ENCODE measurements at places on chromosomes 3 and 15.
A peak's percentile ranks its signal among the peaks of the same experiment; 100 is the strongest.

- DNase-seq = no peak
Observed at GRCh38 chr3:31219131-31219843, 313.4 kb upstream of the STT3B start.

DNA sequence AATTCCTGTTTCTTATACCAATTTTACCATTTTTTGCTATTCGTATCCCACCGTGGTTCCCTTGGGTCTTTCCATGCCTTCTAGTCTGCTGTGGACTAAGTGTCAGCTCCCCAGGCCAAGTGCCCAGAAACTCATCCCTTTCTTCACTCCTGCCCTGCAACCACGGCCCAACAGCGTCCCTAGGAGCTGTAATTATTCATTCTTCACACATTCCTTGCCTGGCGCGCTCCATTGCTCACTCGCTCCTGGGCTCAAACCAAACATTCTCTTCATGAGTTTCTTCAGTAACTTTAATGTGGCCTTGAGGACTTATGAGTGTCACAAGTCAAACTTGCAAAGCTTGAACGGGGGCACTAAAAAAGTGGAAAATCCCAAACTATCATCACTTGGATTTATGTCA, 15.7 kb downstream of the GABRB3 start:
- DNase-seq = no peak

DNA sequence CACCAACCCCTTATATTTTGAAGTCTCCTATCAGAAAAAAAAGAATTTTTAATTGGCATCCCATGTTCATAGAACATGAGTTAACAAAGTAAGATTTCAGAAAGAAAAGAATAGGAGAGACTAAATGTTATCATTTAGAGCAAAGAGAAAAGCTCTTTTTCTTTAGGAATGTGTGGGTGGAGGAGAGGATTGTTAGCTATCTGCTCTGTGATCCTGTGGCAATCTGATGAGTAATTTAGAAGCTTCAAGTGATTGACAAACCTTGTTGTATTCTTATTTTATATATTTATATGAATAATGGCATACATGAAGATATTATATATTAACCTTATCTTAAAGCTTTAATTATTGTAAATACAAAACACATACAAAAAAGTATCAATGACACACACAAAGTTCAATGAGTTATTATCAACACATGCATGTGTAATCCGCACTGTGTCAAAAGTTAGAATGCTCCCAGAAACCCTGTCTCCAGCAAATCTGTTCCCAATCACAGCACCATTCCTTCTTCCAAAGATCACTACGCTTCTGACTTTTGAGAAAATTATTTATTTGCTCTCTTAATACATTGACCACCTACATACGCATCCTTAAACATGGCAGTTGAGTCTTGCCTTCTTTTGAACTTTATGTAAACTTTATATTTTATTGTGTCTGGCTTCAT, 907.4 kb downstream of the MCTP2 start:
- no peak for DNase-seq

DNA sequence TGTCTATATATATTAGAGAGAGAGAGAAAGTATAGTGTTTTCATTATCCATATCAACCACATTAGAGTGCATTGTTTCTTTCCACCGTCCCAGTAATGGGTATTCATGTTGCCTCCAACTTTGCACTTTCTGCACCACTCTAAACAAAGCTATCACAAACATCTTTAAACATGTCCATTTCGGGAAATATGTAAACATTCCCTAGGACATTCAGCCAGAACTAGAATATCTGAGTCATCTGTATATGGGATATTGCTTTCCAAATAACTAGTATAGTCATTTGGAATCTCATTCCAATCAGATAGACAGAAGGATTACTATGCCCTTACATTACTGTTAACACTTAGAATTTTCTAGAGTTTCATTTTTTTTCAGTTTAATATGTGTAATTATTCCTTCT, 914.9 kb upstream of the EPHA6 start:
- no peak for DNase-seq

- DNase-seq = no peak
Observed at GRCh38 chr3:182596676-182597410, 196.5 kb upstream of the ATP11B start.

- no peak for DNase-seq
Observed at GRCh38 chr15:70264738-70265465, 167.2 kb upstream of the TLE3 start.

DNA sequence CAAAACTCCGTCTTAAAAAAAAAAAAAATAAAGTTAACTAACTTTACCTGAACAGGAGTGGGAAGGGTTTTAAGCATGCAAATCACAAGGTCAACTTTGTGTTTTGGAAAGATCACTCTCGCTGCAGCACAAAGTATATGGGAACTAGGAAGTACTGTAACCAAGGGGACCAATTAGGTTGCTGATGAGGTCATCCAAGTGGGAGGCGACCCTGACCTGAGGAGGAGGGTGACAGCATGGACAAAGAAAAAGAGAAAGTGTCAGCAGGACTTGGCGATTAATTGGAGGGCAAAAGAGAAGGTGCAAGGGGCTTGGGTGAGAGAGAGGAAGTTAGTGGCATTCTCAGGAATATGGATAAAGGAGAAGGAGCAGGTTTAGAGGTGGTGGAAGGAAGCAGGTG, 89.5 kb upstream of the ZBED2 start:
- no peak for DNase-seq

- no peak for DNase-seq
Observed at GRCh38 chr15:92123962-92124656, 269.6 kb upstream of the ST8SIA2 start.

- no peak for DNase-seq
Observed at GRCh38 chr15:82903511-82903910, 49.0 kb downstream of the HOMER2 start.

- DNase-seq = no peak
Observed at GRCh38 chr3:173624086-173624485, 226.5 kb downstream of the NLGN1 start.

DNA sequence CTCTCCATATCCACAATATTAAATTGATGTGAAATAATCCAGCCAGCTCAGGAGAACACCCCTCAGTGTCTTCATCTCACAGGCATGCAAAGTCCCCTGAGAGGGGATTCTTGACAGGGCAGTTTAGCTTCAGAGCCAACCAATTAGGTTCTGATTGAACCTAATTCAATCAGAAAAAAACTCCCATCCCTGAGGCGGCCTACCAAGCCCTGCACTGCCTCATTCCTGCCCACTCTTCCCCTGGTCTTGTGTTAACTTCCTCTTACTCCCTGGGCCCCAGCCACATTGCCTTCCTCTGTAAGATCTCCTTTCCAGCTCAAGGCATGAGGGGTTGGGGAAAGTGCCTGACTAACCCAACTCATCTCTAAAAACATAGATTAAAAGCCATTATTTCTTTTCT, 46.1 kb downstream of the FRMD4B start:
- DNase-seq = no peak

DNA sequence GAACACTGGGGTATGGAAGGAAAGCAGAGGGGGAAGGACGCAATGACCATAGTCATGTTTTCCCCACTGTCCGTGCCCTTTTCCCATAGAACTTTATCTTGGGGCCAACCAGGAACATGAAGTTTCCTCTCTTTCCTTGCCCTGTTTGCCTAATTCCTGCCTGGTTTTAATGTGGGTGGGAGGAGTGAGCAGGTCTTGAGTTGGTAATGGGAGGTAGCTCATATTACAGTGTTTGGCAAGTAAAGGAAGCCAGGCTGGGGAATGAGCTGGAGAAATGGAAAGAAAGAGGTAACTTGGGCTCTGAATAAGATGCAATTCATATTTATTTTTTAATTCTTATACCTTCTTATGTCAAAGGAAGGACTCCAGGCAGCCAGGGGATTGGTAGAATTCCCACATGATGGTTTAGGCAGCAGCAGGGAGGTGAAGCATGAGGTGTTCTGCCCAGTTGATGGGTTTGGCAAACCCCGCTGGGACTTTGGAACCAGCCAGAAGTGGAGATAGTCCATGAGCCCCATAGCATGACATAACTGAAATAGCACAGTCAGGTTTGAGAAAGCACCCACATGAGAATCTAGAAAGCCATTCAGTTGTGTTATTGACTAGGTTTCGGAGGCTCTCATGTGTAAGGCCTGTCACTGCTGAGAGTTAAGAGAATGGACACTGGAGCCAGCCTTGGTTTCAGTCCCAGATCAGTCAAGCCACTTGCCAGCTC, 60.0 kb downstream of the CCK start:
- no peak for DNase-seq

GRCh38 chr15:66875588-66876420, 173.8 kb downstream of the SMAD6 start:
- DNase-seq = no peak

DNA sequence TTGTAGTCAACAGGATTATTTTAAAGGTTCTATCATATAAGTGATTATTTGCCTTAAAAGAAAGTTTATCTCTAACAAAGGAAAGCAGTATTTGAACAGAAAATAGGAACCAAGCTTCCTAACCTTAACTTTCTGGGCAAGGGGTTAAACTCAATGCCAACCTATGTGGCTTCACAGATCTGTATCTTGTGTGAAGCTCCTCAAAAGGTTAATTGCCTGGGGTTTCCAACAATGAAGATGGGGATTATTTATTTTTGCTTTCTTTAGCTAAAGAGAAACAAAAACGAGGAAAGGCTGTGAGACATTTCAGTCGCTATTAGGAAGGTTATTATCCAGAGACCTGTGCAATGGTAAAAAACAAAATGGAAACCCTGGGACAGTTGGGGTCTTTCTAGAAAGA, 1.1 kb upstream of the WDR82 start:
- DNase-seq = no peak

DNA sequence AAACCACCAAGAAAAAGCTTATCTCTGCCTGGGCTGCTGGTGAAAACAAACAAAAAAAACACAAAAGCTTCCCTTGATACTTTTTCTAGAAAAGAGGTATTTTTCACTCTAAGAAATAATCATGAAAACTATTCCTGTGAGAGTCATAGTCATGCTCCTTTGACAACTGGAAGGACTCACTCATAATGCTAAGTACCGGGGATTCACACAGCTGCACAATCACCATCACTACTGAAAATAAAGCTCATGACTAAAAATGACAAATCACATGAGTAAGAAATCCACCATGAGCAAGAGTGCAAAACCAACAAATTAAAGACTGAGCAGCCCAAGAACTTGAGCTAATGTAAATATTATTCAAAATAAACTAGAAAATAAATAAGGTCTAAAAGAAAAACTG, 10.6 kb upstream of the POU1F1 start:
- no peak for DNase-seq

DNA sequence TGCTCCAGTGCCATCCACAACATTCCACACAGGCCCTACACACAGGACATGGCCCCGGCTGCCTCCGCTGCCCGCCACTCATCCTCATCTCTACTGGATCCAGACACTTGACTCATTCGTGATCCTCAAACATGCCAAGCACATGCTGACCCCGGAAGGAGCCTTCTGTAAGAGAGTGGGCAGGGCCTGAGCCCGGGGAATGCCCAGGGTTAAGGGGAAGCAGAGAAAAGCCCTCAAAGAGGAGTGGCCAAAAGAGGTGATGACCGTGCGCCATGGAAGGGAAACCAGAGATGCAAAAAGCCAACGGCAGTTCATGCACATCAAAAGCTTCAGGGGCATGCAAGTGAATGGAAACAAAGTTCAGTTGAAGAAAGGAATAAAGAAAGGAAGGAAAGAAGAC, 46.1 kb downstream of the RFTN1 start:
- DNase-seq = peak; percentile 19

GRCh38 chr15:57784081-57784511, 77.6 kb downstream of the POLR2M start:
- no peak for DNase-seq

GRCh38 chr3:12780751-12781150, 15.7 kb upstream of the CAND2 start:
- DNase-seq = no peak

DNA sequence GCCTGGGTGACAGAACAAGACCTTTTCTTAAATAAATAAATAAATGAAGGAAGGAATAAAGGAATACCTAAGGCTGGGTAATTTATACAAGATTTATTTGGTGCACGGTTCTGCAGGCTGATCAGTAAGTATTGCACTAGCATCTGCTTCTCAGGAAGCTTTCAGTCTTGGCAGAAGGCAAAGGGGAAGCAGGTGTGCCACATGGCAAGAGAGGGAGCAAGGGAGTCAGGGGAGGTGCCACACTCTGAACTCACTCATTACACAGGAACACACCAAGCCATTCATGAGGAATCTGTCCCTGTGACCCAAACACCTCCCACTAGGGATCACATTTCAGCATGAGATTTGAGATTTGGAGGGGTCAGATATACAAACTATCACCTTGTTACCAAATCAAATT, 56.4 kb downstream of the PRKCI start:
- DNase-seq = no peak

- DNase-seq = no peak
Observed at GRCh38 chr15:44710236-44711095, 657 bp downstream of the PATL2 start.

- no peak for DNase-seq
Observed at GRCh38 chr3:112074006-112074405, 12.2 kb upstream of the C3orf52 start.

GRCh38 chr3:188782613-188783124, 389.1 kb upstream of the TPRG1 start:
- DNase-seq = no peak

- no peak for DNase-seq
Observed at GRCh38 chr3:111796566-111796965, 62.5 kb upstream of the PHLDB2 start.

DNA sequence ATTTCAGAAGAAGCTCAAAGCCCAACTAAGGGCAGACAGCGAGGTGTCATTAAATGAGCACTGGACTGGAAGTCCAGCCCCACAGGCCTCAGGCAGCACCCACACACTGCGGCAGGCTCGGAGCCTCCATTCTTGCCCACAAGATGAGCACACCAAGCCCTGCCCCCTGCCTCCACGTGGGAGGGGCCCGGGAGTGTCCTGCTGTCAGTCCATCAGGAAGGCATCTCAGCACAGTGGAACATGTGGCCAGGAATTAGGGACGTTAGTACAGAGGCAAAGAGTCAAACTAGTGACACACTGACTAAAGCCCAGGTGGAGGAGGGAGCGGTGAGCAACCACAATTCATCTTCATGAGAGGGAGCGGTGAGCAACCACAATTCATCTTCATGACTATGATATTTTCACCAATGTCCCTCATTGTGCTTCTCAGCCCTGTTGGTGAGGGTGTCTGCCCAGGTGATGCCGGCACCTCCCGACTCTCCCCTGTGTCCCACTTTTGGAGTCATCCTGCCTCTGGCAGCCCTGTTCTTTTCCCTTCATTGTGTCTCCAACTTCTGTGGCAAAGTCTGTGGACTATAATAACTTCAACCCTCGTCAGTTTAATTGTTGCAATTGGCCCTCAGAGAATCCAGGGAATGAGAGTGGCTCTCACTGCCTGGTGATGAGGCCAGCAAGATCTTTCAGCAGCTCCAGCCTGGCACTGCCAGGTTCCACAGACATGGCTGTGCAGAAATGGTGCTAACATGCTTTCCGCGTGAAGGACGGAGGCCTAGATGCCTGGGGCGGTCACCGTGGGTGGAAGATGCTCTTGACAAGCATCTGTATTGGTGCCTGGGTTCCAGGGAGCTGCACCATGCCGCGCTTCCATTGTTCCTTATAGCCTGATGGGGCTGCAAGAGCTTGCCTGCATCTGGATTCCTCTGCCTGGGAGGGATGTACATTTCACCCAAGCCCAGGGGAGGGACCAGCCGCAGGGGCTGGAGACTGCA, 23.1 kb upstream of the SKOR1 start:
- no peak for DNase-seq

- no peak for DNase-seq
Observed at GRCh38 chr3:57738391-57738790, 17.7 kb upstream of the SLMAP start.

- DNase-seq = no peak
Observed at GRCh38 chr15:31228980-31229826, 97.4 kb upstream of the KLF13 start.

- no peak for DNase-seq
Observed at GRCh38 chr3:100225883-100226282, 34.9 kb upstream of the TBC1D23 start.

- DNase-seq = no peak
Observed at GRCh38 chr3:66449411-66449974, 51.3 kb downstream of the LRIG1 start.
